ENCODE measurements at places on chromosomes 11 and 22.

DNA sequence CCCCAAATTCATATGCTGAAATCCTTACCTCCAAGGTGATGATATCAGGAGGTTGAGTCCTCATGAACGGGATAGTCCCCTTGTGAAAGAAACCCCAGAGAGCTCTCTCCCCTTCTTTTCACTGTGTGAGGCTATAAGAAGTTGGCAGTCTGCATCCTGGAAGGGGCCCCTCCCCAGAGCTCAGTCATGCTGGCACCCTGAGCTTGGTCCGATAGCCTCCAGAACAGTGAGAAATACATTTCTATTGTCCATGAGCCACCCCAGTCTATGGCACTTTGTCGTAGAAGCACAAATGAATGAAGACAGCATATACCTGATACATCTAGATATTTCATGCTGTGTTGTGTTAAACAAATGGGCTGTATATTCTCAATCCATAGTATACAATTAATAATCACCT lies 81.1 kb upstream of the CRTAM start:
- no peak for DNase-seq

- DNase-seq = no peak
Measured at GRCh38 chr22:27501191-27501936, 300.2 kb downstream of the MN1 start.

GRCh38 chr22:28000361-28000760 lies 81.3 kb upstream of the PITPNB start:
- DNase-seq = no peak

- DNase-seq = no peak
Measured at GRCh38 chr11:40161854-40162410, 1297.5 kb downstream of the LRRC4C start.

DNA sequence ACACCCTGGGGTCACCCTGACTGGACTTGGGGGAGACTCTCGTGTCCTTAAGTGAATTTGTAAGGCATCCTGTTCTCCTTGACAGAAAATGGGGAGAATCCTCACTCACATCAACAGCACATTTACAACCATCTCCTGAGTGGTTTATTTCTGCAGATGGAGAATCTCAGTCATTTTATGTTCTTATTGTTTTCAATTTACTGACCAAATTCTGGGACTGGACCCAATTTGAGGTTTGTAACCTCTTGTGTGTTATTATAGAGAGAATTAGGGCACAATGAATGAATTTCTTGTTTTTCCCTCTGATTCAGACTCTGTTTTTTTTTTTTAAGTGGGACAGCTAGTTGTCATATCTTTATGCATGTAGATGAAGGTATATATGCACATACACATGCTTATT lies 104.9 kb downstream of the ADAMTS15 start:
- no peak for DNase-seq

GRCh38 chr11:123051146-123051545 lies 10.8 kb downstream of the HSPA8 start:
- DNase-seq = no peak

DNA sequence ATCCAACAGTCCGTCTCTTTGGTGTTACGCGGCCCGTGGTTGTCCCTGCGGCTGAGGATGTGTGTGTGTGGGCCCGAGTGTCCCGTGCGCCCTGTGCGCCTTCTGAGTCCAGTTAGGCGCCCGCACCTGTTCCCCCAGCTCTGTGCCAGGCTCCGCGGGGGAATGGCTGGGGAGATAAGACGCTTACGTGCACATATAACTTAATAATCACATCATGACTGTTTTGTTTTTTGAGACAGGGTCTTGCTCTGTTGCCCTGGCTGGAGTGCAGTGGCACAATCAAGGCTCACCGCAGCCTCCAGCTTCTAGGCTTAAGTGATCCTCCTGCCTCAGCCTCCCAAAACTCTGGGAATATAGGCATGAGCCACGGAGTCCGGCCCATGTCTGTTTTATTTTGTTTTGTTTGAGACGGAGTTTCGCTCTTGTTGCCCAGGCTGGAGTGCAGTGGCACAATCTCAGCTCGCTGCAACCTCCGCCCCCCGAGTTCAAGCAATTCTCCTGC lies 817 bp downstream of the ARL2 start:
- no peak for DNase-seq

DNA sequence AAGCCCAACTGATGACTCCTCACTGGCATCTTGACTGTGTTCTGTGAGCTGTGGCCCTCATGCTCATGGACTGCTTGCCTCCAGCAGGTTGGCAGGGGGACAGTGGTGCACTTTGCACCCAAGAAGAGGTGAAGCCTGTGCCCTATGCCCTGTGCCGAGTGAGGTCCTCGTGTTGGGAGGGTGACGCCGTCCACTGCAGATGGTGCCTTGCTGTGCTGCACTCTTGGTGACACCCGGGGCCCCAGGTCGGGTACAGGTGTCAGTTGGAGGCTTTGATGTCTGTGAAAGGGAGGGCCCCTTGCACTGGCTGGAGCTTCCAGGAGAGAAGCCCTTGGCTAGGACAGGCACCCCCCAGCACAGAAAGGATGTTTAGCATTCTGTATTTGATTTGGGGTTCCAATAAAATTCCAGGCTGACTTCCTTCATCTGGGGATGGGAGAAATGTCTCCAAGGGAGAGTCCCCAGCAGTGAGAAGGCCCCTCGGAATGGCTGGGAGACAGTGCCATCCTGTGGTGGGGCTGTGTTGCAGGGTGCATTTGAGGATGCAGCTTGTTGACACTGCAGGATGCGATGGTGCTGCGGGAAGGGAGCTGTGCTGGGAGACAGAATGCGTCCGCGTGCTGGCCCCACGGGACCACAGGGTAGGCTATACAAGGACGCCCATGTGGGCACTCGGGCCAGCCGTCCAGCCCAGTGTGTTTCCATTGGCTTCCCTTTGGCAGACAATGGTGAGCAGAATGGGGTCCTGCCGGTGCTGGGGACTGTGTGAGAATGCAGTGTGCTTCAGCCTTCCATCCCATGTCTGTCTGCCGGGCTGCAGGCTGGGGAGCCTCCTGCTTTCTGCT lies 2.5 kb upstream of the ZDHHC8 start:
- no peak for DNase-seq

GRCh38 chr11:59224351-59224928 lies 11.7 kb upstream of the MPEG1 start:
- no peak for DNase-seq

- no peak for DNase-seq
Measured at GRCh38 chr11:14645015-14645912, 1.7 kb downstream of the PDE3B start.

DNA sequence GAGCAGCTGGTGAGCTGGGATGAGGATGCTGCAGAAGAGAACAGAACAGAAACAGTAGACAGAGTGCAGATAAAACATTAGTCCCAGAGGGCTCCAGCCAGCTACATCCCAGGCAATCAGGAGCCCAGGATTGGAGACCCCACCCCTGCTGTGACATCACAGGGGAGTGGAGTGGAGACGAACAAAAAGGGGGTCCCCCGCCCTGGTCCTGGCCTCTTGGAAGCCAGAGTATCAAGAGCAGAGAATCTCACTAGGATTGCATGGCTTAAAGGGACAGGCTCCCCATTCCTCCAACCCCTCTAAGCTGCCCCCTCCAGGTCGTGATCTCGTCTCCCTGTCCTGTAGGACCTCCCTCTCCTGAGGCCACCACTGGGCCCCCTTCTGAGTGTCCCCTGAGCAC lies at the start of gene P2RX3:
Gene P2RX3 (plus strand): TSS at position 211 of the 400 bp plus-strand sequence. CDS start 199 bp downstream, outside the sequence.
- DNase-seq = no peak

DNA sequence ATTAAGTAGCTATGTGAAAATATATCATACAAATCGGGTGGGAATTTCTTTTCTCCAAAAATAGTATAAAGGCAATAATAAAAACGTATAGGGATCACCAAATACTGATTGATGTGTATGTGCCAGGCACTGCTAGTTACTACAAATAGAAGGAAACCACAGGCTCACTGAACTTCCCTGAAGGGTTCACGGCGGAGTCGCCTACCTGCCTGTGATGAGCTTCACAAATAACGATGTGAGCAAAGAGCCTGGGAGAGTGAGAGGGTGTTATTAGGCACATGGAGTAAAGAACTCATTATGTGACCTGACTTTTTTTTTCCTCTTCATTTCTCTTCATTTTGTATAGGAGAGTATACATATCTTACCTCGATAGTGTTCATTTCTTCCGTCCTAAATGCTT lies 36.0 kb upstream of the L3MBTL2 start:
- no peak for DNase-seq

- no peak for DNase-seq
Measured at GRCh38 chr11:68689737-68690625, 5.6 kb downstream of the GAL start.

GRCh38 chr11:24793479-24793878 lies 296.6 kb downstream of the LUZP2 start:
- DNase-seq = no peak

DNA sequence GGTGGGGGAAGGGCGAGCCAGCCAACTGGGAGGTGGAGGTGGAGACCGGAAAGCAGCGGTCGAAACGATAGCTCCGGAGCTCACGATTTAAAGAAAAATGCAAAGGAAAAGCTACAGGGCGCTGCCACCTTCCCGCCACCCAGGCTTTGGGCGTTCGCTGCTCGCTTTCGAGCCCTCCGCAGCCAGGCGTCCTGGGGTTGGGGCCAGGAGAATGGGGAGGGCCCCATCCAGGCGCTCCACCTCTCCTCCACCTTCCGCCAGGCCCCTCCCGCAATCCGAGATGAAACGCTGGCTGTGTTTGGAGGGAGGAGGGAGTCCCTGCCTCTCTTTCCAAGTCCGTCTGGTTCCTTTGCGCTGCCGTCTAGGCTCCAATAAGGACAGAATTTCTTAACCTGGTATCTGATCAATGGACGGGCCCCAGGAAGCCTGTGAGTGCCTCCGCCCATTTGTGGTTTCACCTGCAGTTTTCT lies 483 bp upstream of the ABTB2 start:
- DNase-seq = no peak

All from right renal cortex interstitium (tissue), 3 donors.